Eye (tissue), 1 donor: ENCODE measurements at places on chromosomes 1 and 21.

DNA sequence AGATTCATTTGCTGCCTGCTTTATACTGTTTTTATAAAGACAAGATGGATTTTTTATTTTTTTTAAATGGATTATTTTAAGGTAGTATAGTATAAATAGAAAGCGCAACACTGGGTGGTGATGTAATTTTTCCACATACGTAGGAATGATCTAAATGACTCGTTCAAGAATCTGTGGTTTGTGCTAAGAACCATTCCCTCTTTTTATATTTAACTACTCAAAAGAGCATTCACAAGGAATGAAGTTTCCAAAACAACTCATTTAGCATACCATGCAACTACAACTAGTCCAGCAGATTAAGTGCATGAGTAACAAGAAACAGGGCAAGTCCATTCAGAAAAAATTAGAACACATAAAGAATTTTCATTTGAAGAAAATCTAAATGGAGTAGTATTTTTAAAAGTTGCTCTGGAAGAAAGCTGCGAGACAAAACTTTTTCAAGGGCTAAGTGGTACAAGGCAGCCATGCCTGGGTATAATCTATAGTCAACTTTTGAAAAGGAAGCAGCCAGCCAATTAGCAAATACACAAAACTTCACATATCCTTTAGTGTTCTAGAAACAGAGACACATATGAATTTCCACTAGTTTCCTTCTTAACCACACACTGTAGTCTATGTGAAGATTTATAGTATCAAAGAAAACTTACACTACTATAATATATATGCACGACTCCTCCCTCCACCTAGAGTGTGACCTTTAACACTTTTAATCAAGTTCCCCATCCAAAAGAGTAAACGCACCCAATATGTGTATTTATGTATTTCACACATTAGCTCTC lies 23.4 kb downstream of the GTF2B start:
- DNase-seq, result no peak

GRCh38 chr1:182709225-182709764 lies 24.9 kb upstream of the RGS8 start:
- no peak for DNase-seq

DNA sequence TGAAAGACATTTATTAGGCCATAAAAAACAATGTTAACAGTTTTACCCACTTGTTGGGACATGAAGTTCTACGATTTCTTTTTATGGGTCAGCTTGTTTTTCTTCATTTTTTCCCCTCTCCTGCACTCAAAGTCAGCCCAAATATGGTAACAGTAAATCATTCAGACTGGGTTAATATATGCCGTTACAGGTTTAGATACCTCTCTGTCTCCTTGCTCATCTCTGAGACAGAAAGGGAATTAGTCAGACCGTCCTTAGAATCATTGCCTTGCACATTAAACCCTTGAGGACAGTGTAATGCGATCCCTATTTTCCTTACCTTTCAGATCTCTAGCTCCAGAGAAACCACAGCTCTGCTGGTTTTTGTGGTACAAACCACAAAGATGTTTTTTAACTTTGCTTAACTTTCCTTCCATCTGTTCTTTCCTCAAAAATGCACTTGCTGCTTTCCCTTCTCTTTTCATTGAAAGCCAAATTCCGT lies 613.3 kb downstream of the PLPP3 start:
- no peak for DNase-seq

DNA sequence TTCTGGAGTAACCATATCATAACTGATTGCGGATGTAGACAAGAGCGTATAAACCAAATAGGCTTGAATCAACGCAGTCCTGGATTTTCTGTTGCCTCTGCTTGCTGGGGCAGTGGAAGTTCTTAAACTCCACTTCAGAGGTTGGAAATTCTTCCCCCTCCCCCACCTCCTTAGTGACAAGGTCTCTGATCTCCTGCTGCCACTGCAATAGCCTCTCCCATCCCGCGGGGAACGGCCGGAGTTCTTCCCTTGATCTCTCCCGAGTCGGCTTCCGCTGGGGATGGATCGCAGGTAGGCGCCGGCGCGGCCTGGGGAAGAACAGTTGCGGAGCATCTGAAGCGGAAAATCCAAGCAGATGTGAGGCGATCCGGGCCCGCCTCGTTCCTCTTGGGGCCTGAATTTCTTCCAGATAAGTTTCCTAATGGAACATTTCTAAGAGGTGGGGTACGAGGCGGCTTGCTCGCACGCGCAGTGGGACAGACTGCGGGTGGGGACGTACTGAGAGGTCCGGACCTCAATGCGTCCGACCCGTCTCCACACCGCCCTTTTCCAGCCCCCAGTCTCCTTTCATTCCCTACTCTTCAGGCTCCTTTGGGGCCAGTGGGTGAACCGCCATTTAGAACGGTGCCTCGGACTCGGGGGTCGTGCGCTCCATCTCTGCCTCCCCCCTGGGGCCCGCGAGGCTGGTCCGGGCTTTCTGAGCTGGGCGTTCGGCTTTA lies 3.1 kb upstream of the SIM2 start:
- peak; percentile 70 for DNase-seq

DNA sequence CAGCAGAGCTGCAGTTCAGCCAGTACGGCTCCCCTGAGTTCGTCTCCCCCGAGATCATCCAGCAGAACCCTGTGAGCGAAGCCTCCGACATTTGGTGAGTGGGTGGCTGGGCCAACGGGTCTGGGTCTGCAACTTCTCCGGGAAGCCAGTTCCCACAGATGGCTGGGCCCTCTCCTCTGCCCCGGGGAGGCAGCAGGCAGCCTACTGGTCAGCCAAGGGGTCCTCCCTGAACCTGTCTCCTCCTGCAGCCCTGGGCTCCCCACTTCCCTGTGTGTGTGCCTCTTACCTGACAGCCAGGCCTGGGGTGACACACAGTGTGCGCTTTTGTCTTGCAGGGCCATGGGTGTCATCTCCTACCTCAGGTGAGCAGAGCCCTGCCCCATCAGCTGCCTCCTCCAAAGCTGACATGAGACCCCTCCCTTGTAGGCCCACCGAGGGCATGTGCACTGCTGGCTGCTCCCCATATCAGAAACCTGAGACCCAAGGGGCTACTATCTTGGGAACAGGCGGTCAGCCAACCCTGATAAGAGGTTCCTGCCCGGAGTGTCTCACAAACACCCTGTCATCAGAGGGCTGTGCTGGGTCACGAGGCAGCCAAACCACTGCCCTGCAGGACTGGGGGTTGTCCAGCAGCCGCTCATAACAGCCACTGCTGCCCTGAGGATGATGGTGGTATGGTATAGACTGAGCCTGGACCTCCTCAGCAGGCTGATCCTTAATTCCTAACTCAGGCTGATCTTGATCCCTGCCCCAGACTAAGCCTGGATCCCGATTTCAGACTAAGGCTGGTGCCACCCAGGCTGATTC lies 37.6 kb downstream of the TRIM11 start:
- no peak for DNase-seq

DNA sequence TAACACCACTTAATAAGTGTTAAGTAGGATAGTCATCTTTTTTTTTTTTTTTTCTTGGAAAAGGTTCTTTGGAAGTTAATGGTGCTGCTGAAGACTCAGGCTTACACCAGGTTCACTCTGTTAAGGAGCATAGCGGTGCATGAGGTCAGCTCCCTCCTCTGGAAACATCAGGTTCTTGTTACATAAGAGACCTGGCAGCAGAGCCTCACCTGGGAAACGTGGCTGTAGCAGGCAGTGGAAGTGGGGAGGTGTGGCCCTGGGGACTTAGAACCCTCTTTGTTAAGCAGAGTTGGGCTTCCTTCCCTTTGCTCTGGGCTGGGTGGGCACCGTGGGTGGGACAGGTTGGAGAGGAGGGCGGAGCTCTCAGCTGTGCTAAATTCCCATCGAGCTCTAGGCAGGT lies 104.1 kb downstream of the CNIH3 start:
- DNase-seq, result no peak

GRCh38 chr1:7047866-7048265 lies 262.6 kb downstream of the CAMTA1 start:
- no peak for DNase-seq

DNA sequence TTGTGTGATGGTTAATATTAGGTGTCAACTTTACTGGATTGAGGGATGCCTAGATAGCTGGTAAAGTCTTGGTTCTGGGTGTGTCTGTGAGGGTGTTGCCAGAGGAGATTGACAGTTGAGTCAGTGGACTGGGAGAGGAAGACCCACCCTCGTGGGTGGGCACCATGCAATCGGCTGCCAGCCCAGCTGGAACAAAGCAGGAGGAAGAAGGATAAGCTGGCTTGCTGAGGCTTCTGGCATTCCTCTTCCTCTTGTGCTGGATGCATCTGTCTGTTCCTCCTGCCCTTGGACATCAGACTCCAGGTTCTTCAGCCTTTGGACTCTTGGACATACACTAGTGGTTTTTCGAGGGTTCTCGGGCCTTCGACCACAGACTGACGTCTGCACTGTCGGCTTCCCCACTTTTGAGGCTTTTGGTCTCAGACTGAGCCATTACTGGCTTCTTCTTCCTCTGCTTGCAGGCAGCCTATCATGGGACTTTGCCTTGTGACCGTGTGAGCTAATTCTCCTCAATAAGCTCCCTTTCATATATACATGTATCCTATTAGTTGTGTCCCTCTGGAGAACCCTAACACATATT lies 184.3 kb upstream of the LMO4 start:
- DNase-seq, result no peak

DNA sequence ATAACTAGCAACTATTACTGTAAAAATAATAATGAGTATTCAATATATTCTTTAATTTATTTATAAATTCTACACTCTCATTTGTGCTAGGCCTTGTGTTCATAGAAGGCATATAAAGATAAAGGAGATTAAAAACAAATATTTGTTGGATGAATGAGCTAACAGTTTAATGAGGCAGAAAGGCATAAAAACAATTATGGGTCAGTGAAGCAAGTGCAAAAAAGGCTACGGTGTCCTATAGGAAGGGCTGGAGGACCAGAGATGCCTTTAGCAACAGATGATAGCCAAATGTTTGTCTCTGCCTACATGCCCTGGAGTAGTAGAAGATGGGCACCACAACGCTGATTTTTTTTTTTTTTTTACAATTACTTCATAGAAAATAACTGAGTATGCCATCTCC lies 45.7 kb downstream of the PTGS2 start:
- DNase-seq, result peak; percentile 30

- DNase-seq, result no peak
Observed at GRCh38 chr1:230518511-230518910, 92.4 kb upstream of the PGBD5 start.

GRCh38 chr1:201436393-201436792 lies 14.9 kb upstream of the TNNI1 start:
- no peak for DNase-seq

DNA sequence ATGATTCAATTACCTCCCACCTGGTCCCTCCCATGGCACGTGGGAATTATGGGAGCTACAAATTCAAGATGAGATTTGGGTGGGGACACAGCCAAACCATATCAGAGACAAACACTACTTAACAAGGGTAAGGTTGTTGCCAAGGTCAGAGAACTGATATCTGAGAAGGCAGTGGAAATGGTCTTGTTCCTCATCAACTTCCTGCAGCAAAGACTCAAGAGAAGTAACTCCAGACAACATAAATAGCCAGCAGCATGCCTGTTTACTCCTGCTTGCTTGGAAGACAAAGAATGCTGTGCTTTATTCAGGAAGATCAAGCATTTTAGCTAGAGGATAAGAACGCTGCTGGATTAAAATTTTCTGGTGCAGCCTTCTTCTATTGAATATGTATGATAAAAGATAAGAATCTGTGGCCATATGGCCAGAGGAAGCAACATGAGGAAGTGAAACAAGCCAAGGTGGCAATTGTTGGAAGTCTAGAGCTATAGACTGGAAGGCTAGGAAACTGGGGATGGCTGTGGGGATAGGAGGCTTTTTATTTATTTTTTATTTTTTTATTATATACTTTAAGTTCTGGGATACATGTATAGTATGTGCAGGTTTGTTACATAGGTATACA lies 36.4 kb downstream of the DDAH1 start:
- no peak for DNase-seq

DNA sequence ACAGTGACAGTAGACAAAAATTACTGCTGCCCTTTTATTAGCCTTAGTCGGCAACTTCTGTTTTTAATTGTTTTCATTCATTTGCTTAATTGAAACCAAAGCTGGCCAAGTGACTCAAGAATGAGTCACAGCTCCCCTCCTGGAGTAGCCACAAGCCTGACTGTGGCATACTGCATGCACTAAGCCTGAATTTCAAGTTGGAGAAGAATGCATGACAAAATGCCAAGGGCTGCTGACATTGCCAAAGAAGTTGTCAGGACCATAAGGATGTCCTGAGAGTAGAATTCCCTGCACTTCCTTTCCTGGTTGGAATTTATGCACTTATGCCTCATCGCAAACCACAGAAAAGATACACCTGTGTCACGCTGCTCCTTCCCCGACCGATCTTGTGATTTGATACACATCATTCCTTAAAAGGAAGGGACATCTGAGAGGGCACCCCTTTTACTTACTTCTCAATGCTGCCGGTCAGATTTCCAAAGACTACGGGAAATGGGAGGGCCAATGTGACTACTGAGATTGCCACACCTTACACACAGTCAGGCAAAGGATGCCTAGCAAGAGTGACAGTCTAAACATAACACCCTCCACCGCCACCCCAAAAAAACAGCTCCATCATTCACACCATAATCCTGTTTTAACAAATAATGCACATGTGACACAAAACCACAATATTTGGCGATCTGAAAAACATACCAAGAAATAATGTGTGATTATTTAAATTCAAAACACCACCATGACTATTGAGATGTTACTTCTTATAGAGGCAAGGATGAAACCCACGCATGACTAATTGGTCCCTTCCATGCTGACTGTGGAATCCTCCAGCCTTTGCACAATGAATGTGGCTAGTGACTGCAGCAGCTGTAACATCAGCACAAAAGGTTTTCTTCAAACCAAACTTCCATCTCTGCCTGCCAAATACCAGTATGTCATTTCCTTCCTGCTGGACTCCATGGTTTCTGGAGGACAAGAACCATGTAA lies 28.2 kb downstream of the VAV3 start:
- DNase-seq, result peak; percentile 6

- DNase-seq, result no peak
Observed at GRCh38 chr1:222893255-222893654, 78.4 kb downstream of the DISP1 start.

- peak; percentile 62 for DNase-seq
Observed at GRCh38 chr1:39183503-39184353, 20.8 kb upstream of the MACF1 start.

DNA sequence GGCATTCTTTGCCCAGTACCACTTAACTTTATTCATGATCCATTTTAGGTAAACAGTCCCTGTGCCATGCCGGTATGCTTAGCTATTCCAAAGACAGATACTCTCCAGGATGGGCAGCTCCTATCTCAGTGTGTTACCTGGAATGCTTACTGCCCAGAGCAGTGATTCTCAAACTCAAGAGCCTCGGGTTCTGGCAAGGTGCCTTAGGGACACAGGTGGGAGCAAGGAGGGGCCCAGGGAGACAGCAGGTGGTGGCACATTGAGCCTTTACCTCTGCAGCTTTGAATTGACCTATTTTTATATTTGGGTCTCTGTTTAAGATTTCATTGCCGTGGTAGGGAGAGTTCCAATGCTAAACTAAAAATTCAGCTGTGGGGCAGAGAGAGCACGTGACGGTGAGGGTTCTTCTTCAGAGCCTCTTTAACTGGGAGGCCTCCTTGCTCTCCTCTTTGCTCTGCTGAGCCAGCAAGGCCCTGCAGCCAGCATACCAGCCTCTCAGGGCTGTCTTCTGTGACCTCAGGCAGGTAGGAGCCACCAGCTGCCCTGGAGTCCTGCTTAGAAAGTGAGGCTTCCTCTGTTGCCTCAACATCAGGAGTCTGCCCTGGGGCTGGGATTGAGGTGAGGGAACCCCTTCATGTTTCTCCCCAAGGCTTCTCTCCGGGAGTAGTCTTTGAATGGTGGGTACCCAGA lies 20.2 kb downstream of the PHGDH start:
- no peak for DNase-seq

- DNase-seq, result peak; percentile 57
Observed at GRCh38 chr1:11341901-11342552, 69.0 kb downstream of the UBIAD1 start.

- DNase-seq, result no peak
Observed at GRCh38 chr1:42290130-42290529, 44.9 kb downstream of the FOXJ3 start.
